Mesothelial cell of epicardium (in vitro differentiated cells): ENCODE measurements at places on chromosomes 7 and 10. TPM values are rescaled to one million over a fixed set of nuclear protein-coding genes. Genes with fewer than 3 reads are reported as not detected.

The BRI3 gene
- 112 to 115 TPM (median 113 TPM) in 3 replicates for total RNA-seq

The UPK3BL2 gene
- total RNA-seq, result 9.4 to 12.1 TPM (median 10.3 TPM) in 3 replicates

- no peak overlapping the region for H3K27ac ChIP-seq
- H3K4me3 ChIP-seq, result no peak overlapping the region
- peaks cover 4% of the 10 kb centered on the region for H3K36me3 ChIP-seq
Measured at GRCh38 chr10:131731780-131732630, 168.8 kb upstream of the PPP2R2D start.

The SPDYE3 gene
- not detected in 3 replicates for total RNA-seq

- DNase-seq, result no peak
- H3K27ac ChIP-seq, result peak overlapping the region; percentile 83
- no peak overlapping the region for H3K4me3 ChIP-seq
- peaks cover 16% of the 10 kb centered on the region for H3K4me1 ChIP-seq
- no peaks in the 10 kb centered on the region for H3K27me3 ChIP-seq
Measured at GRCh38 chr7:107404740-107405537, 64.9 kb upstream of the GPR22 start.

DNA sequence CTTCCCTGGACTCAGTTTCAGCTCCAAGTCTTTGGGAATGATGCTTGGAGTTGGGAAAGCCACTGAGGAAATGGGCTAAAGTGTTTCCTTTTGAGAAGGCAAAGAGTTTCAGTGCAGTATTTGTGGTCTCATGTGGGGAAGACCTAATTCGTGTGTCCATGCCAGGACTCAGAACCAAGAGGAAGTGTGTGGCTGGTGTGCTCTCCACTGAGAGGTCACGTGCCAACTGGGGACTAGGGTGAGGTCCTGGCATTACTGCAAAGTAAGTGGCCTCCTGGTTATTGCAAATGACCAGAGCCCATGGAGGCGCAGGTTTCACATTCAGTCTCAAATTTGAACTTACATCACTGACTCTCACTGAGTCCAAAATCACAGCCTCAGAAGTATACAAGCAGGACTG, 48.6 kb upstream of the ITPRID1 start:
- H3K4me1 ChIP-seq, result no peaks in the 10 kb centered on the region
- no peak overlapping the region for H3K27ac ChIP-seq
- peaks cover 30% of the 10 kb centered on the region for H3K27me3 ChIP-seq
- no peak for DNase-seq

DNA sequence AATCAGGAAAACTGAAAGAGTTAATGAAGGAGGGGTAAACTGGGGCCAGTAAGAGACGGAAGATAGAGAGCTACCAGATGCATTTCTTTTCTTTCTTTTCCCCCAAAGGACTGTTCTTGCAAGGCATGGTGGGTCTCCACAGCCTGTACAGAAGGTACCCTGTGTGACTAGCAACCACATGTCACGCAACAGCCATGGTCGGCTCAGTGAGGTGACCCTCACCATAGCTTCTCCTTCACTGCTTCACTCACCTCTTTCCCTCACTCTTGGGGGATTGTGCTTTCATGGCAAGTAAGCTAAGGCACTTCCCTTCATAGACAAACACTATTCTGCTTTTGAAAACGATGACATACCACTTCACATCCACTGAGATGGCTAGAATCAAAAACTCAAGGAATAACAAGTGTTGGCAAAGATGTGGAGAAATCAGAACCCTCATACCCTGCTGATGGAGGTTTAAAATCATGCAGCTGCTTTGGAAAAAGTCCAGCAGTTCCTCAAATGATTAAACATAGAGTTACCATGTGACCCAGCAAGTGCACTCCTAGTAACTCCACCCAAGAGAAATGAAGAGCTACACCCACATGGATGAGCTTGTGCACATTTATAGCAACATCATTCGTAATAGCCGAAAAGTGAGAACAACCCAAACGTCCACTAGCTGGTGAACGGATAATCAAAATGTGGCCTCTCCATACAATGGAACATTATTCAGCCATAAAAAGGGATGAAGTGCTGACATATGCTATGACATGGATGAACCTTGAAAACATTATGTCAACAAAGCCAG, 3.8 kb upstream of the INSIG1 start:
- no peaks in the 10 kb centered on the region for H3K27me3 ChIP-seq
- H3K27ac ChIP-seq, result no peak overlapping the region
- no peaks in the 10 kb centered on the region for H3K36me3 ChIP-seq

The PKD2L1 gene
- total RNA-seq, result 0.09 TPM in 1 of 3 replicates, not detected in the others

- no peak overlapping the region for H3K4me3 ChIP-seq
- H3K4me1 ChIP-seq, result peaks cover 5% of the 10 kb centered on the region
- H3K27ac ChIP-seq, result no peak overlapping the region
- H3K27me3 ChIP-seq, result peaks cover 74% of the 10 kb centered on the region
- no peaks in the 10 kb centered on the region for H3K36me3 ChIP-seq
- no peak for DNase-seq
Measured at GRCh38 chr7:292226-292625, 2.3 kb downstream of the FOXL3 start.

GRCh38 chr10:105356626-105357025, 715.5 kb downstream of the SORCS3 start:
- no peaks in the 10 kb centered on the region for H3K36me3 ChIP-seq
- no peak overlapping the region for H3K4me3 ChIP-seq
- no peaks in the 10 kb centered on the region for H3K4me1 ChIP-seq
- no peak for DNase-seq
- H3K27me3 ChIP-seq, result peaks cover 17% of the 10 kb centered on the region

The CCNY gene
- 66.5 to 75.4 TPM (median 68.9 TPM) in 3 replicates for total RNA-seq

DNA sequence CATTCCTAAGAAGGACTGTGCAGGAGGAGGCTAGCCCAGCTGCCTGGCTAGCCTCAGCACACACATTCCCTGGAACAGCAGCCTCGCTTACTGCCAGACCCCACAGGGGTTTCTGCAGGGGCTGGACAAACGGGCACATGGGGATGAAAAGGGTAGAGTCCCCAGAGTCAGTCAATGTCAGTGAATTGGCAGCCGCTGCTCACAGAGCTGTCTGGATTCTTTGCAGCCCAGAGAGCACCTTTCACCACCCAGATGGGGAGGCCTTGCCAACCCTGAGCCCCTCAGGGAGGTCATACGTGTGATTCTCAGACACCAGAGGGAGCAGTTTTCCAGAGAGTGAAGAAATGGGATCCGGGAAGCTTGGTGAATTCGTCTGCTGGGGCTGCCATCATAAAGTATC, 143.3 kb downstream of the KCNMA1 start:
- H3K27me3 ChIP-seq, result no peaks in the 10 kb centered on the region
- peak overlapping the region; percentile 27 for H3K27ac ChIP-seq
- peaks cover 26% of the 10 kb centered on the region for H3K4me1 ChIP-seq
- H3K4me3 ChIP-seq, result no peak overlapping the region

- peaks cover 47% of the 10 kb centered on the region for H3K4me1 ChIP-seq
- peak; percentile 9 for DNase-seq
- H3K4me3 ChIP-seq, result no peak overlapping the region
- no peak overlapping the region for H3K27ac ChIP-seq
- no peaks in the 10 kb centered on the region for H3K27me3 ChIP-seq
Measured at GRCh38 chr10:44965651-44966097, 6.1 kb downstream of the RASSF4 start.

GRCh38 chr10:114662646-114663217, 4.7 kb upstream of the ABLIM1 start:
- no peak overlapping the region for H3K4me3 ChIP-seq
- H3K4me1 ChIP-seq, result peaks cover 26% of the 10 kb centered on the region

GRCh38 chr7:118352867-118353453, 128.5 kb downstream of the ANKRD7 start:
- H3K27ac ChIP-seq, result no peak overlapping the region
- DNase-seq, result no peak
- H3K27me3 ChIP-seq, result no peaks in the 10 kb centered on the region
- peaks cover 6% of the 10 kb centered on the region for H3K36me3 ChIP-seq
- H3K4me3 ChIP-seq, result no peak overlapping the region

GRCh38 chr7:132573251-132573955, 2.9 kb downstream of the PLXNA4 start:
- H3K36me3 ChIP-seq, result no peaks in the 10 kb centered on the region
- no peak overlapping the region for H3K4me3 ChIP-seq
- peaks cover 91% of the 10 kb centered on the region for H3K27me3 ChIP-seq
- H3K27ac ChIP-seq, result no peak overlapping the region
- peaks cover 18% of the 10 kb centered on the region for H3K4me1 ChIP-seq

DNA sequence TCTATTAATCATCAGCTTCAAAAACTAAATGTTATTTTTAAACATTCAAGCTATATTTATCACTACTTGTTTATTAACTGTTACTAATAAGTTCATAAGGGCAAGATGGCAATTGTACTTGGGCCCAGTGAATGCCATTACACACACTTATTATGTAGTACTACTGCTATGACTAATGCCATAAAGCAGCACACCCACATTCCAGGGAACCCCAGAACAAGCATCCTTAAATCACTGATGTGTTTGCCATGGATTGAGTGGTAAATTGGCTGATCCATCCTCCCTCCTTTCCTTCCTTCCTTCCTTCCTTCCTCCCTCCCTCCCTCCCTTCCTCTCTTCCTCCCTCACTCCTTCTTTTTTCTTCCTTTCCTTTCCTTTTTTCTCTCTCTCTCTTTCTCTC, 37.4 kb upstream of the RSU1 start:
- no peaks in the 10 kb centered on the region for H3K27me3 ChIP-seq
- H3K4me3 ChIP-seq, result no peak overlapping the region
- peaks cover 26% of the 10 kb centered on the region for H3K4me1 ChIP-seq
- no peak for DNase-seq
- H3K36me3 ChIP-seq, result no peaks in the 10 kb centered on the region
- no peak overlapping the region for H3K27ac ChIP-seq

GRCh38 chr10:77493851-77494261, 143.8 kb downstream of the KCNMA1 start:
- peaks cover 26% of the 10 kb centered on the region for H3K4me1 ChIP-seq
- no peak for DNase-seq
- H3K36me3 ChIP-seq, result no peaks in the 10 kb centered on the region
- H3K4me3 ChIP-seq, result no peak overlapping the region

The AGR2 gene
- 2.9 to 4.6 TPM (median 3.2 TPM) in 3 replicates for total RNA-seq

DNA sequence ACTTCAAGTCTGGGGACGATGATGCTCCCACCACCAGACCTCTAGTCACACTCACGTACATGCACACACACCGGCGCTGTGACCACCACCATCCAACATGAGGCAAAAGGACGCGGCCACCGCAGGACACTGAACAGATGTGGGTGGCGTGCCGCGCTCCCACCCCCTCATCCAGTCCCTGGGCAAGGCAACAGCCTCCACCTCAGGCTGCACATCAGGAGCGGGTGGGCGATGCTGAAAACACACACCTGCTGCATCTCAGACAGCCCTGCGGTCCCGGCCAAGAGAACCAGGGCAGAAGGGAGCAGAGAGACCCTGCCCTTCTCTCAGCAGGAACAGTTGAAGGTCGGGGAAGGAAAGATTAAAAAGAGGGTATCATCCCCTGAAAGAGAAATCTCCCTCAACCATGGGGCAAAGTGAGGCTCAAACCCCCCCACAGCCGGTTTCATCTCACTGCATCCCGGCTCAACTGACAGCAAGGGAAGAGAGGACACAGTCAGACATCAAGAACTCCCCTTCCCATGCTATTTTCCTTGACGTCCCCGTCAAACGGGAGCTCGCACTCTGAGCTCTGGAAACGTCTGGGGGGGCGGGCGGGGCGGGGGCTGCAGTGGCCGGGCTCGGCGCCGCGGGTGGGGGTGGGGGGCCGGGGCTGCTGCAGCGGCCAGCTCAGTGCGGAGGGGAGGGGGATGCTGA, 1.1 kb downstream of the CAMK2G start:
- H3K27me3 ChIP-seq, result peaks cover 2% of the 10 kb centered on the region
- peaks cover 17% of the 10 kb centered on the region for H3K4me1 ChIP-seq
- H3K36me3 ChIP-seq, result peaks cover 2% of the 10 kb centered on the region
- H3K4me3 ChIP-seq, result peak overlapping the region; percentile 74
- no peak for DNase-seq

The CALML5 gene
- 0.42 TPM in 1 of 3 replicates, not detected in the others for total RNA-seq

The EBLN1 gene
- total RNA-seq, result not detected in 3 replicates

The FANK1 gene
- total RNA-seq, result 10.1 to 11.0 TPM (median 10.2 TPM) in 3 replicates

- H3K36me3 ChIP-seq, result peaks cover 9% of the 10 kb centered on the region
- H3K4me3 ChIP-seq, result no peak overlapping the region
- H3K4me1 ChIP-seq, result no peaks in the 10 kb centered on the region
- DNase-seq, result no peak
- H3K27me3 ChIP-seq, result no peaks in the 10 kb centered on the region
Measured at GRCh38 chr7:129646369-129647021, 35.0 kb downstream of the NRF1 start.

GRCh38 chr10:97319671-97320479, 804 bp downstream of the FRAT1 start:
- H3K36me3 ChIP-seq, result no peaks in the 10 kb centered on the region
- H3K4me1 ChIP-seq, result peaks cover 19% of the 10 kb centered on the region

The SUN3 gene
- not detected in 3 replicates for total RNA-seq

- DNase-seq, result no peak
- peak overlapping the region; percentile 96 for H3K27ac ChIP-seq
- H3K27me3 ChIP-seq, result no peaks in the 10 kb centered on the region
- H3K4me3 ChIP-seq, result peak overlapping the region; percentile 91
- peaks cover 23% of the 10 kb centered on the region for H3K4me1 ChIP-seq
- peaks cover 8% of the 10 kb centered on the region for H3K36me3 ChIP-seq
Measured at GRCh38 chr7:47979832-47980181, 392 bp upstream of the HUS1 start.

The OIT3 gene
- 0.34 to 0.72 TPM (median 0.38 TPM) in 3 replicates for total RNA-seq

DNA sequence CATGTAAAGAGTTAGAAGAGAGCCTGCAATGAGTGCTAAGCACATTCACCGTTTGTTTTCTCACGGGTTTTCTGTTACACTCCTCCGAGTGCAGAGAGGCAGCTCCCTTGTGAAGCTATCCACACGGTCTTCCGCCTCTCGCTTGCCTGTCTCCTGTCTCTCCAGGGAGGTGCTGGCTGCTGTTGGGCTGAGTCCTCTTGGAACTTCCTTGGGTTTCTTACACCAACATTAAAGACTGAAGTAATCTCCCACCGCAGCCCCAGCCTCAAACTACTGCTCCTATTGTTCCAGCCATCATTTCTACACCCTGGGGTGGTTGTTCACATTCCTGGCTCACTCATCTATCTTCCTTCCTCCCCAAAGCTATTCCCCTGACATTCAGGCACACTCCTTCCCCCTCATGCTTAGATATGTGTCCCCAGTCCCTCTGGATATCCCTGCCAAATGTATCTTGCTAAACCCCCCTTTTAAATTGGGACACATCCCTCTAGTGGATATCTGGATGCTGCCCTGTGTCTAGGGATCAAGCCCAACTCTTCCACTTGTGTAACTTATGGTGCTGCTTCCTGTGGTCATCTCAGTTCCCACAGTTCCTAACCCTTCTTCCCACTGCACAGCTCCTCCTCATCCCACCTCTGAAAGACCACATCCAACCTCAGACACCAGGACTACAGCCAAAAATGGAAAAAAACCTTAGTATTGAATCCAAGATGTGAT, 14.1 kb downstream of the ESYT2 start:
- no peaks in the 10 kb centered on the region for H3K27me3 ChIP-seq
- H3K4me1 ChIP-seq, result peaks cover 85% of the 10 kb centered on the region
- H3K4me3 ChIP-seq, result peak overlapping the region; percentile 41
- DNase-seq, result no peak

The SCART1 gene
- total RNA-seq, result 4.1 to 4.7 TPM (median 4.4 TPM) in 3 replicates

The ADGRA1 gene
- not detected in 3 replicates for total RNA-seq

The TMEM139 gene
- 6.1 to 10.1 TPM (median 7.9 TPM) in 3 replicates for total RNA-seq

- H3K36me3 ChIP-seq, result no peaks in the 10 kb centered on the region
- H3K4me3 ChIP-seq, result no peak overlapping the region
- no peak overlapping the region for H3K27ac ChIP-seq
- no peak for DNase-seq
- H3K27me3 ChIP-seq, result peaks cover 43% of the 10 kb centered on the region
Measured at GRCh38 chr10:6925146-6925545, 345.1 kb upstream of the PRKCQ start.

The GARIN1A gene
- total RNA-seq, result 3.4 to 4.1 TPM (median 3.5 TPM) in 3 replicates
